H54 (cell line): ENCODE measurements at places on chromosomes 3 and 15.

- no peak for DNase-seq
These were observed 25.6 kb upstream of the ALDH1L1 start for GRCh38 chr3:126205717-126206655.

- DNase-seq = no peak
These were observed 13.5 kb upstream of the TSC22D2 start for GRCh38 chr3:150394606-150395005.

GRCh38 chr3:71310359-71310979 is 273.1 kb downstream of the FOXP1 start:
- no peak for DNase-seq

- no peak for DNase-seq
These were observed 285.6 kb upstream of the COL8A1 start for GRCh38 chr3:99352811-99353210.

DNA sequence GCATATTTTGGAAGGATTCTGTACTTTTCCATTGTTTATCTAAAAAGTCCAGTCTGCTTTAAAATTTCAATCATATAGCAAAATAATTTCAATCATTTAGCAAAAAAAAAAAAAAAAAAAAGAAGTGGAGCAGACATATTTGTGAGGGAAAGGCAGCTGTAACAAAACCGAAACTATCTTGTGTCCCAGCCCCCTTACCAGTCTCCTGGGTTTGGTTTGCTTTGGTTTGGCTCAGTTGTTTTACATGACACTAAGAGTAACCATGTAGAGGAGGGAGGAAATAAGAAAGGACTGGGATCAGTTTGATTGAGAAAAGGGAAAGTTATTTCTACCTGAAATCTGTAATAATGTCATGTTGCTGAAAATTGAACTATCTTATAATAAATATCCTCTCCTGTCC is 158.8 kb upstream of the GADL1 start:
- DNase-seq = no peak

- DNase-seq = no peak
These were observed 71.7 kb downstream of the FGF12 start for GRCh38 chr3:192655628-192656027.

DNA sequence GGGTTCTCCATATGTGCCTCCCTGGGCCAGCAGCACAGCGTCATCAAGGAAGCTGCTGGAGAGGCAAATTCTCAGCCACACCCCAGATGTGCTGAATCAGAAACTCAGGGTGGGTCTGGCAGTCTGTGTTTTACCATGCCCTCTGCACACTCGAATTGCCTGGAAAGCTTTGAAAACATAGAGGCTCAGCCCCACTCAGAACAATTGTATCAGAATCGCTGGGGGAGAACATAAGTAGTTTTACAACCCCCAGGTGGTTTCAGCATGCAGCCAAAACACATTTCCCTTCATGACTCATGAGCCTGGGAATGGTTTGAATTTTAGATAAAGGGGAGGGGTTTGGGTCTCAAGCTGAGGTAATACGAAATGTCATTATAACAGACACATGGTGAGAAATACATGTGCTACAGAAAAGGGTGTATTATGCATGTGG is 9.6 kb downstream of the TGM4 start:
- DNase-seq = peak; percentile 70

- no peak for DNase-seq
These were observed 8.0 kb upstream of the CBLB start for GRCh38 chr3:105876780-105877327.

GRCh38 chr15:84819291-84819768 is 2.2 kb downstream of the ALPK3 start:
- no peak for DNase-seq

- no peak for DNase-seq
These were observed 1.1 kb downstream of the ABHD14A start for GRCh38 chr3:51975852-51976549.
